ENCODE measurements at places on chromosomes 13 and 19.

DNA sequence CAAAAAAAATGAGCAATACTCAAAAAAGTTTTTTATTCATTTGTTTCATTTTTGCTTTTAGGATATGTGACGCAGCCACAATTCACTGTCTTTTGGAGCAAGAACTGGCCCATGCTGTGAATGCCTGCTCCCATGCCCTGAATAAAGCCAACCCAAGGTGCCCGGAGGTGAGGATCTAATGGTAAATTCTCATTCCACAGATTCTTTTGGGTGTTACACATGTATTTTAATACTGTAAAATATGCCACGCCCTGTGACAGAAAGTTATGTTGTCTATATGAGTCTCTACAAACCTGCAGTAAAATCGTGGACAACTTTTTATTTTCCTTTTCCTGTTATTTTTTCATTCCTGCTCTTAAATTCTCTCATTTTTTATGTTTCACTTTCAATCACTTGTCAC lies 57.5 kb upstream of the AKAP11 start:
- no peak for DNase-seq

DNA sequence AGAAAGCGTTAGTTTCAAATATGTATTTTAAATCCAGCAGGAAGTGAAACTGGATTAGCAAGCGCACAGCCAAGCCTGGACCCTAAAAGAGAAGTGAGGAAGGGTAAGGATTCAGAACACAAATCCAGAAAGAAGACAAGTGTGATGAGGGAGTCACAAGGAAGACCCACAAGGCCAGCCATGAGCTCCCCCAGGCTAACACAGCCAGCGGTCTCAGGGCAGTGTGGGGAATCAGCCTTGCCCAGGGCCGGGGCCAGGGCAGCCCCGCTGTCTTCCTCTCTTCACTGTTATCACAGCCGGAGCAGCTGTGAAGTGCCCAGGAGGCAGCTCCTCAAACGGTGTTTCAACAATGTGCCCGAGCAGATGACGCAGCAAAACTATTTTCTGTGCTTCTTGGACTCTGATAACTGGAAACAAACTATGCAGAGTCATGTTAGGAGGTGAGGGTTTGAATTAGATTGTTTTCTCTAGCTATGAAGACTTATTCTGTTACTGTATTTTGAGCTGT lies 12.2 kb upstream of the CDC16 start:
- DNase-seq, result no peak

- DNase-seq, result no peak
Observed at GRCh38 chr13:39781381-39781780, 125.9 kb downstream of the COG6 start.

DNA sequence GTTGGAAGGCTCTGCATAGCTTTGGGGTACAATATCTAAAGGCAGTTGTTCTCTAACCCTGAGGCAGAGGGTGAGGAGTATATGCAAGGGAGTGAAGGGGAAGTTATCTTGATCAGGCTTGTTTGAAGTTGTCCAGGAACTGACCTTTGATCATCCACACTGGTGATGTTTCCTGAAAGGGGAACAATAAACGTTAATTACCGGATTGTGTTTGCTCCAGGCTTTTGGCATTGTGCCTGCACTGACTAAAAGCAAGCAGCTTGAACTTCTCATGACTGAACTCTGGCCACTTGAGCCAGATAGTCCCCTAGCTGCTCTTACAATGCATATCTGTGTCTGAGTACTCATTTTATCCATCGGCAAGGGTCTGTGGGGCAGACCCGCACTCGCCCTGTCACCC lies 27.0 kb upstream of the ZNF726 start:
- no peak for DNase-seq

DNA sequence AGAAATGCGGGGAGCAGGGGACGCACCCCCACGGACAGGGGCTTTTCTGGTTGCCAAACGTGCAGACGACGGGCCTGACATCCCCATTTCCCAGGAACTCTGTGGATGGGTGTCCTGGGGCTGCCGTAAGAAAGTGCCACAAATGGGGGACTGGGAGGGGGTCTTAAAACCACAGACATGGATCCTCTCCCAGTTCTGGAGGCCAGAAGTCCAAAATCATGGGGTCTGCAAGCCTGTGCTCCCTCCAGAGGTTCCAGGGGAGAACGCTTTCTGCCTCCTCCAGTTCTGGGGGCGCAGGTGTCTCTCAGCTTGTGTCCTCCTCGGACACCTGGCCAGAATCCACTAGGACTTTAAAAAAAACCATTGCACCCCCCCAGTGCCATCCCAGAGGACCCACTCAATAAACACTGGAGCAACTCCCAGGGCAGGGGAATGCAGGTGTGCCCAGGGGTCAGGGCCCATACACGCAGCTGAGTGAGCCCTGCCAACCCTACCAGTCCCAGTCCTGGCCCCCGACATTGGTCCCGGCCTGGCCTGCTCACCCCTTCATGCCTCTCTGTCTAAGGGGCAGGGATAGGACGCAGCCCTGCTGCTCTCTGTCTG lies 103.9 kb downstream of the GADD45B start:
- DNase-seq, result no peak
